ENCODE measurements at places on chromosomes 4 and X.

- DNase-seq: no peak
These were observed 15.7 kb downstream of the RNF128 start for GRCh38 chrX:106742193-106742592.

- no peak for DNase-seq
These were observed 932.0 kb upstream of the IGFBP7 start for GRCh38 chr4:58042176-58042575.

DNA sequence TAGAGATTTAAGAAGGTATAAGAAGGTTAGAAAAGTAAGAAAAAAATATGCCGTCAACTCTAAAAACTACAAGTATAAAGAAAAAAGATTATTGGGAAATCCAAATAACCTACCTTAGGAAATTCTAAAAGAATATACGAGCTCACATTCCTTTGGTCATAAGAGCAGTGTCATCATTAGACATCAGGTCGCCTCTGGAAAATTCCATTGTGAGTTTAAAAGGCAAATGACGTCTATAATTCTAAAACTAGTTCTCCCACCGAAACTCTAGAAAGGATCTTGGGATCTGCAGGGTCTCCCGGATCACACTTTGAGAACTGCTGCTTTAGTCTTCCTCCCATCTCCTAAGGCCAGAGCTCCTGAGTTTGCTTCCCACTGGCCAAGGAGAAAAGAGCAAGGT, 518 bp upstream of the SAT1 start:
- DNase-seq: no peak

GRCh38 chr4:1711571-1712215, 426 bp downstream of the SLBP start:
- DNase-seq: peak; percentile 33

DNA sequence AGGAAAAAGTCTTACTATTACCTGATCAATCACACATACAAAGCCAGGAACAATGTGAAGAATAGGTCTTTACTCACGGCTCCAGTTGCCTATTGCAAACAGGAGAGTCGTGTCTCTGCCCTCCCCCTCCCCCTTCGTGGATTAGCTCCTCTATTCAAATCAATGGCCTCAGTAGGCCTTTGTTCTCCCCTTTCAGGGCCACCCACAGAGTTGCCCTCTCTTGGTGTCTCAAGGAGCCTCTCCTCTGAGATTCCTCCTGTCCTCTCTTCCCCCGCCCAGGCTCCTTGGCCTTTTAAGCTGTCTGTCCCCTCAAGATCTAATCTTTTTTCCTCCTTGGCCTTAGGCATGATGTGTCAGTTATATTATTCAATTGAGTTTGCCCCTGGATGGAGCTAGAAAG, 107.2 kb upstream of the NALF2 start:
- DNase-seq: no peak

DNA sequence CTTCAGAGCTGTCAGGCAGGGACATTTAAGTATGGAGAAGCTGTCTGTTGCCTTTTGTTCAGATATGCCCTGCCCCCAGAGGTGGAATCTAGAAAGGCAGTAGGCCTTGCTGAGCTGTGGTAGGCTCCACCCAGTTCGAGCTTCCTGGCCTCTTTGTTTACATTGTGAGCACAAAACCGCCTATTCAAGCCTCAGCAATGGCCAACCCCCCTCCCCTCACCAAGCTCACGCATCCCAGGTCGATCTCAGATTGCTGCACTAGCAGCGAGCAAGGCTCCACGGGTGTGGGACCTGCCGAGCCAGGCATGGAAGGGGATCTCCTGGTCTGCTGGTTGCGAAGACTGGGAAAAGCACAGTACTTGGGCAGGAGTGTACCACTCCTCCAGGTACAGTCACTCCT, 59.3 kb downstream of the ZNF674 start:
- DNase-seq: no peak

GRCh38 chr4:3466691-3467600, 3.8 kb downstream of the DOK7 start:
- no peak for DNase-seq

DNA sequence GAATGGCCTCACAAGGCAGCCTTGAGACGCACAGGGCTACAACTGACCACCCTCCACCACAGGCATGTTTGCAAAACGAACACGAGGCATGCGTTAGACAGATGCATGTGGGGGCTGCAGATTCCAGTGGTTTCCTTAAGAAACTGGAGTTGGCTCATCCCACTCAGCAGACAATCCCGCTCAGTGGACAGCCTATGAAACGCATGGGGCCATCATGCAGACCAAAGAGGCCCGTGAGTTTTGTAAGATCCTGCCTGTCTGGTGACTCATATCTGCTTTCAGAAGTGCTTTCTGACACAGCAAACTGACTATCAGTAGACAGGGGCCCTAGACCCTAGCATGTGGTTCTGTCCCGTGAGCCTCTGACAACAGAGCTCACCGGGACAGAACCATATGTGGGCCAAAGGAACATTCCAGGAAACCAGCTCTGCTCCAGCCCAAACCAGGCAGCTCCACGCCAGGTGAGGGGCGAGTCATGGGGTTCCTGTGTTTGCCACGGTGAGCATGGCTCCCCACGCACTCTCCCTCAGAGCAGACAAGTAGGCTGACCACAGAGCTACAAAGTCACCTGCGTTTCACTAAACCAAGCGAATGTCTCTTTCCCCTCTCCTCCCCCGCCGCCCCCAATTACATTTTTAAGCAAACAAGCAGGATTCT, 74.4 kb downstream of the MTMR1 start:
- no peak for DNase-seq

DNA sequence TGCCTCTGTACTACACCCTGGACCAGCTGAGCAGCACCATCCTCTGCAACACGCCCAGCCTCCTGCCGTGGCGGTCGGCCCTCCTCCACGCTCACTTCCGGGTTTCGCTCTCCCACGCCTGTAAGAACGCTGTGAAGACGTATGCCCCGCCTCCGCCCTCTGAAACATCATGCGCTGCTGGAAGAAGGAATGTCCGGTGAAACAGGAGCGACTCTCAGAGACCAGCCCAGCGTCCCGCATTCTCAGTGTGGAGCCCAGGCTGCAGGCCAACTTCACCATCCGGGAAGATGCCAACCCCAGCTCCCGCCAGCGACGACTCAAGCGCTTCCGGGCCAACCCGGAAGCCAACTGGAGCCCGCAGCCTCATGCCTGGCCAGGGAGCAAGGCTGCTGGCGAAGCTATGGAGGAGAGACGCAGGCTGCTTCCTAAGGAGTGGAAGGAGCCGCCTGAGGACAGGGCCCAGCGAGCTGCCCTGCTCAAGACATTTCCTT, 186.1 kb upstream of the SLITRK2 start:
- no peak for DNase-seq

DNA sequence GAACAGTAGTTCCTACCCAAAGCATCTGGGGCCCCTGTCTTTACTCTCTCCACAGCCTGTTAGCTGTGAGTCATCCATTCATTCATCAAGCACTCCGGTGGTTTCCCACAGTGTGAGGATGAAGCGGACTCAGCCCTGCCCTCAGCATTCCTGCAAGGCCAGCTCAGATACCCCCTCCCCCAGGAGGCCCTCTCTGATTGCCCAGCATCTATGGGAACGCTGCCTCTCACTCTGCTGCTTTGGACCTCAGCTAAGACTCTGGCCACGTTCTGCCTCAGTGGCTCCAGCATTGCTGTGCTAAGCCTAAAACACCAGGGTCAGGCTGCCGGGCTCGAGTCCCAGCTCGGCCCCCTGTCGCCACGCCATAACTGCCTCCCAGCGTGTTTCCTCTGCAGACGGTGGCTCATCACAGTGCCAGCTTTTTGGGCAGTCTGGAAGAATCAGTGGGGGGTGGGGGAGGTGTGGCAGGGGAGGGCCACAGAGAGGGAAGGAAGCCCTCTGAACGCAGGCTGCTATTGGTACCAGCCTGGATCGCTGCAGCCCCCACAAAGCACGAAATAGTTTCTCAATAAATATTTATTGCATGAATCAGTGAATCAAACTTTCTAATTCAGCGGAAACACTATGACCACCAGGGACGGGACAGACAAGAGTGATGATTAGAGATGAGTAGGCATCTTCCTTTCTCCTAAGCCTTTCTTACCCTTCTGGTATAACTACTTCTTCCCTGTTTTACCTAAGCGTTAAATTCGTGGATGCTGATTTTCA, 74.4 kb downstream of the SORCS2 start:
- DNase-seq: no peak

DNA sequence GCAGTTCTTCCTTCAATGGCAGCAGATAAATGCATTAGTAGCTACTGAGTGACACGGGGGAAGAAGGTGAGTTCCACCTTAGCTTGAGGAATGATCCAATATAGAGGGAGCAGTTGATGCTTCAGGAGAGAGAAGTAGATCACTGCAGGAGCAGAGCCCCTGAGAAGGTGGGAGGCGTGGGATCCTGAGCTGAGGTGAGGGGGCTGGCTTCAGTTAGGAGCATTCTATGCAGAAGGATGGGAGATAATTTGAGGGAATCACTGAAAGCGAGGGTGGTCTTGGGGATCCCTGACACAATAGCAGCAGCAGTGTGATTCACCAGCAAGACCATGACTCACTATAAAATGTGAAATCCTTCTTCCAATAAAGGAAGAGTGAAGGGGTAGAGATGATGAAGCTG, 48.0 kb downstream of the XAGE2 start:
- DNase-seq: no peak

DNA sequence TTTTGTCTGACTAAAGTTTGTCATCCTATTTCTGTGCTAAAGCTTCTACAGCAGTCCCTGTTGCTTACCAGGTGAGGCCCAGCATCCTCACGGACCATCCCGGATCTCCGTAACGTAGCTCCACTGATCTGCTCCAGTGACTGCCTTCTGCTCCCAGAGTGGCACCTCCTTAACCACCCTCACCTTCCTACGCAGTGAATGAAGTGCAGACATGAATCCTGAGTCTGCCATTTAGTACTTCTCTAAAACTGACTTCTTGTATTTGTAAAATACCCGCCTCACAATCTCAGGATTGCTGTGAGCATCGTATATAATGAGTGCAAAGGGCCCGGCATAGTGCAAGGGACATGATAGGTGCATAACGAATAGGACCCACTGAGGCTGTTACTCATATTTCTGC, 27.7 kb upstream of the ACSL1 start:
- DNase-seq: no peak

GRCh38 chr4:145679520-145679919, 426 bp upstream of the C4orf51 start:
- DNase-seq: no peak

- no peak for DNase-seq
These were observed 804 bp downstream of the OSTC start for GRCh38 chr4:108651014-108651791.

DNA sequence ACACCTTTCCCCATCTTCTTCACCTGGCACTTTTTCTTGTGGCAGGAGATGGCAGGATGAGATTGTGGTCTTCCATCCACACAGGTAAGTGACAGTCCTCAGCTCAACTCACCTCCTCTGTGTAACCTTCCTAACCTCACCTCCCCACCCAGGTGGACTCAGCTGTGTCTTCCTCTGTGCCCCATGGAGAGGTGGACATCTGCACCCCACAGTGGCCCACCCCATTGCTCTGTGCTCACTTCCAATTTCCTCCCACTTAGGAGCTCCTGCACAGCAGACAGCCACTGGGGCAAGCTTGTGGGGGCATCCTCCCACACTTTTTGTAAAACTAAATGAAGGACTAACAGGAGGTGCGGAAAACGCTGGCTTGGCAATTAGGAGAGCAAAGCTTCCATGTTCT, 61.6 kb downstream of the MSX1 start:
- DNase-seq: no peak

DNA sequence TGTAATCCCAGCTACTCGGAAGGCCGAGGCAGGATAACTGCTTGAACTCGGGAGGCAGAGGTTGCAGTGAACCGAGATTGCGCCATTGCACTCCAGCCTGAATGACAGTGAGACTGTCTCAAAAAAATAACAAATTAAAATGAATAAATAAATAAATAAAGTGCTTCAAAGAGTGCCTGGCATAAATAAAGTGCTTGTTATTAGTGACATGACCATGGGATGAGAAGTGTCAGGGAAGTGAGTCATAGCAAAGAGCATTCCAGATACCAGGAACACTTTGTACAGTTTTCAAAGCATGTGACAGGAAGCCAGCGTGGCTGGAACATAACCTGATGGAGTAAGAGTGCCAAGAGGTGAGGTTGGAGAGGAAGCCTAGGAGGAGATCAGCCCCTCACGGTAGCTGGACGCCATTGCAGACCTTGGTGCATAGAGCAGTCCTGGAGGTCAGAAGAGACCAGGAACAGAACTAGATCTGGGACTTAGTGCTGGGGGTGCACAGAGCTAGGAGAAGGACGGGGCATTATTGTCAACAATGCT, 6.0 kb upstream of the WDR13 start:
- DNase-seq: no peak

- no peak for DNase-seq
These were observed 15.0 kb downstream of the IDS start for GRCh38 chrX:149490100-149490499.
